Activated B cell treated with CpG ODN at 0.5 μM for 24 hours (primary cell): ENCODE measurements at places on chromosomes 1 and 21. TPM values are rescaled to one million over a fixed set of nuclear protein-coding genes. Genes with fewer than 3 reads are reported as not detected.

HTR6 gene
- not detected in 2 replicates for total RNA-seq

GSTM5 gene
- total RNA-seq, result 0.04 TPM in 1 of 2 replicates, not detected in the other

DNA sequence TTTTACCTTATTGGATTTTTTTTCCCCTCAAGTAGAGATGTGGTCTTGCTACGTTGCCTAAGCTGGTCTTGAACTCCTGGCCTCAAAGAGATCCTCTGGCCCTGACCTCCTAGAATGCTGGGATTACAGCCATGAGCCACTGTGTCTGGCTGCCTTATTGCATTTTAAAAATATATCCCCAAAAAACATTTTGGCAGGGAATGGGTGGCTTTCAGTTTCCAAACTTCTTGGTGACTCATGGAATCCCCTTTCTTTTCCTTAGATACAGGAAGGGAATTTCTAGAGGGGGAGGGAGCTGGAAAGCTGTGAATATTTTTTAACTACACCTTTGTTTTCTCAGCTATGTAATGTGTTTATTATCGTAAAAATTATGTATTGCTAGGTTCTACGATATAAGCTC, 73.3 kb downstream of the SNRPE start:
- DNase-seq, result no peak
- no peak overlapping the region for H3K4me3 ChIP-seq
- no peaks in the 10 kb centered on the region for H3K4me1 ChIP-seq
- no peaks in the 10 kb centered on the region for H3K36me3 ChIP-seq
- H3K27me3 ChIP-seq, result peaks cover 19% of the 10 kb centered on the region
- no peak overlapping the region for H3K27ac ChIP-seq

GRCh38 chr21:34004013-34004938, 69.1 kb upstream of the MRPS6 start:
- H3K4me1 ChIP-seq, result no peaks in the 10 kb centered on the region
- H3K27me3 ChIP-seq, result no peaks in the 10 kb centered on the region
- no peak overlapping the region for H3K27ac ChIP-seq
- DNase-seq, result no peak
- H3K36me3 ChIP-seq, result no peaks in the 10 kb centered on the region

DNA sequence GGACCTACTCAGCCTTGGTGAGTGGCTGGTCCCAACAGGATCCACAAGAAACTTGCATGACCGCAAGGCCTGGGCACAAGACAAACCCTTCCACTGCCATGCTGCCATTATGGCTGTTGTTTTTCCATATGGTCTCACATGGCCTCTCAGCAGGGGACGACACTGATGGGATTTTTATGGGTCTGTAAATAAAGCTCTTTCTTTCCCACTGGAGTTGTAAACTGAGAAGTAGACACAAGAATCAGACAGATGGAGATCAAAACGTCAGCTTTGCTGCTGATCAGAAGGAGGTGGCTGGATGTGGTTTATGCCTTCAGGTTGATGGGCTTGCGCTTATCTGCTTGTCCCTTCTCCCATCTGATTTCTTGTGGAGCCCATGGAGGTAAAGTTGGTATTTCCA, 138.1 kb upstream of the KCNJ6 start:
- H3K4me1 ChIP-seq, result no peaks in the 10 kb centered on the region
- H3K27me3 ChIP-seq, result no peaks in the 10 kb centered on the region
- no peak overlapping the region for H3K4me3 ChIP-seq
- no peak for DNase-seq
- H3K36me3 ChIP-seq, result no peaks in the 10 kb centered on the region

- no peaks in the 10 kb centered on the region for H3K27me3 ChIP-seq
- no peak overlapping the region for H3K4me3 ChIP-seq
- peaks cover 26% of the 10 kb centered on the region for H3K36me3 ChIP-seq
- no peak for DNase-seq
Measured at GRCh38 chr21:43953021-43953420, 59.1 kb upstream of the TRAPPC10 start.

DNA sequence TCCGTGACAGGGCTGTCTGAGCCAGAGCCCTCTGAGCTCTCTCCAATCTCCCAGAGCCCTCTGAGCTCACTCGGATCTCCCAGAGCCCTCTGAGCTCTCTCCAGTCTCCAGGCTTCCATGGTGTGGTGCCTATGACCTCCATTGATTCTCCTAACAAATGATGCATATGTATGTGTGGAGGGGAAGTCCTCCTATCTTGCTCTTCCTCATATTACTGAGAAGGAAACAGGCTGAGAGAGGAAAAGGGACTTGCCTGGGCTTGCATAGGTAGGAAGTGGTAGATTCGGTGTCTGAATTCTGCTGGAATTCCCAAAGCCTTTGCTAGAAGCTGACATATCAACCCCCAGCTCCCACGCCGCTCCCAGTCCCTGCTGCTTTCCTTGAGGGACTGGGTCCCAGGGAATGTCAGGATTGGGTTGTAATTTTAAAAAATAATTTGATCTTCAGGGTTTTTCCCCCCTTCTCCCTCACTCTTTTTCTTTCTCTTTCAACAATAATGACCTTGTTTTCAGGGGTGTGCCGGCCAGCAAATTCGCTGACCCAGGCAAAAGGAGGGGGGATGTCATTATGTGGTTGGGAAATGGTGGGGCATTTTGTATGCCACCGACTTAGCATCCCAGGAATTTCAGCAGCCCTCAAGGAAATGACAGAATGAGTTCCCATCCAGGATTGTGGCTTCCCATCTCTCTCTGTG, 42.3 kb upstream of the RUNX3 start:
- H3K27ac ChIP-seq, result no peak overlapping the region
- no peaks in the 10 kb centered on the region for H3K36me3 ChIP-seq
- no peak overlapping the region for H3K4me3 ChIP-seq
- H3K27me3 ChIP-seq, result no peaks in the 10 kb centered on the region
- peaks cover 4% of the 10 kb centered on the region for H3K4me1 ChIP-seq

DNA sequence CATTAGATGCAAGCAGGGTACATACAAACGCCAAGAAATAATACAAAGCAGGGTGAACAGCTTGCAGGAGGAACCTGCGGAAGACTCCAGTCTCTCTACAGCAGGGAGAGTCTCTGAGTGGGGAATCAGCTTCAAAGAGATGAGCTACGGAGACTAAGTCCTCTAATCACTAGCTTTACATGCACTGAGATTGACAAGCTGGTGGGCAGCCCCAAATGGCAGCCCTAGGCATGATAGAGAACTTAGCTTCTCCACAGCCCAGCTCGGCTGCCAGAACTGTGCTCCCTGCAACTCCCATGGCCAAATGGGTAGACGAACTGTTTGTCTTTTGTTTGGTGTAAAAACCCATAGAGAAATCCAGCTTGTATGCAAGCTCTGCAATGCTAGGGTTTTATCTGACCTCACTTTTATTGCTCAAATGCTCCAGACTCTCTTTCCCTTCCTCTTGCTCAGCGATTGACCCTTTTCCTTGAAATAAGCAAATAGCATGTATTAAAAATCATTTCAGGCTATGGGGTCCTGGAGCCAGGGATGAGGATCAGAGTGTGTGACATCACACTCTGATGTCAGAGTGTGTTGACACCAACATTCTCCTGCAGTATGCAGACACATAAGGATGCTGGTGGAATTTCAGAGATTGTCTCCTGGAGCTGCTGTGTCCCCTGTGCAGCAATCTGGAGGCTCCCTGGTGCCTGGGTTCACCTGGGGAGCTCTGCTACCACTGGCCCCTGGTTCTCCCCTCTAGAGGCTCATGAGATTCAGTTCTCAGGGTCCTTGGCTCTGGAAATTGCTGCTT, 238.5 kb downstream of the TTLL7 start:
- DNase-seq, result no peak
- peak overlapping the region; percentile 39 for H3K4me3 ChIP-seq
- H3K27ac ChIP-seq, result peak overlapping the region; percentile 75
- H3K27me3 ChIP-seq, result no peaks in the 10 kb centered on the region
- no peaks in the 10 kb centered on the region for H3K36me3 ChIP-seq

- no peak overlapping the region for H3K27ac ChIP-seq
- no peak for DNase-seq
- H3K4me1 ChIP-seq, result no peaks in the 10 kb centered on the region
- no peaks in the 10 kb centered on the region for H3K36me3 ChIP-seq
- H3K4me3 ChIP-seq, result no peak overlapping the region
Measured at GRCh38 chr1:5814046-5814619, 178.1 kb downstream of the NPHP4 start.

DNA sequence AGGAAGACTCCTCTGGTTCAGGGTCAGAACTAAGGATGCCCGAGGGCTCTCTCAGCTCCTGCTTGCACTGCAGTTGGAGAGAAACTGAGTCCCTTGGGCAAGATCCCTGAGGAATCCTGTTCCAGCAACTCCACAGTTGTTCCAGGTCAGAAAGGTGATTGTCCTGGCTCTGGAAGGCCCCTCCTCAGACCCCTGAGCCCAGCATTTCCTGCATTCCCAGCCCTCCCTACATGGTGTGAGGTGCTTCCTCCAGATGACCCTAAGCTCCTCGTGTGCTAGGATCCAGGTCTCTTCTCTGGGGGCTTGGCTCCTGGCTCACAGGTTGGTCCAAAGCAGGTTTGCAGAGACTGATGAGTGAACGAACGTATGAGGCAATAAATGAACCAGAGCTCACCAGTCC, 11.5 kb downstream of the LDLRAD1 start:
- no peak overlapping the region for H3K4me3 ChIP-seq
- no peaks in the 10 kb centered on the region for H3K36me3 ChIP-seq
- no peaks in the 10 kb centered on the region for H3K4me1 ChIP-seq
- H3K27ac ChIP-seq, result no peak overlapping the region
- DNase-seq, result no peak

DNA sequence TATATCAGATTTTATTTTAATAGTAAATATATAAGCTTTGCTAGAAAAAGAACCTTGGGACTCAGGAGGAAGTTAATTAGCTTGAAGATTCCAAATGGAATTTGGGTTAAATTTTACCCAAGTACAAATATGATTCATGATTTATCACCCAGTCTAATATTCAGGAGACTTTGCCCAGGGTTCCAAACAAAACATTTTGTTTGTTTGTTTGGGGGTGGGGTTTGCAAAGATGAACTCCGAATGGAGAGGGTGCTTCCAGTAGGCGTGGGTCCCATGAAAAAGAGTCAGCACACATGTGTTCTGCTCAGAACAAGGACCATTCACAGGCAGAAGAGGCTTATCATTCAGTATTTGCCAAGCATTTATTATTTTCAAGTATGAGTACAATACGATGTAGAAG, 23.5 kb downstream of the KCNT2 start:
- no peak overlapping the region for H3K27ac ChIP-seq
- H3K27me3 ChIP-seq, result no peaks in the 10 kb centered on the region
- H3K4me1 ChIP-seq, result no peaks in the 10 kb centered on the region
- no peak overlapping the region for H3K4me3 ChIP-seq
- no peaks in the 10 kb centered on the region for H3K36me3 ChIP-seq
- DNase-seq, result no peak

DNA sequence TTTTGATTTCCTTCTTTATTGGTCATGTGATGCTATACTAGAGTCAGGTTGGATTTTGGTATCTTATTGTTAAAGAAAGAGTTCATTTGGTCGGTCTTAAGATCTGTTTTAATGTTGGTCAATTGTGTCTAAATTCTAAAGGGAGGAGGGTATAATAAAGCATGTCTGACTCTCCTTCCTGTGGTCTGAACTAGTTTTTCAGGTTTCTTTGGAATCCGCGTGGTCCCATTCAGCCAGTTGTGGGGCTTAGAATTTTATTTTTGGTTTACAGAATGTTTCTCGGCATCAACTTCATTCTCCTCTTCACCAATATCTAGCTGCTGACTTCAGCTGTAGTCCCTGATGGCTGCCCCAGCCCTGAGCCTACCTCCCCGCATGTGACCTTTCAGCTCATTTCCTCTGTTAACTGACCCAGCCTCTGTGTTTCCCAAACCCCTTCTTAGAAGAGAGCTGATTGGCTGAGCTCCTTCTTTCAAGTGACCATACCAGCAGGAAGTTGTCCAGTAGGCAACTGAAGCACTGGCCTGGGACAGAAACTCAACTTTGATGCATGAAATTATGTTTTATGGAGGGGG, 8.7 kb upstream of the MYOC start:
- DNase-seq, result no peak
- peaks cover 5% of the 10 kb centered on the region for H3K27me3 ChIP-seq
- no peak overlapping the region for H3K27ac ChIP-seq
- H3K36me3 ChIP-seq, result no peaks in the 10 kb centered on the region
- H3K4me1 ChIP-seq, result no peaks in the 10 kb centered on the region
- H3K4me3 ChIP-seq, result no peak overlapping the region

- H3K36me3 ChIP-seq, result no peaks in the 10 kb centered on the region
- no peak overlapping the region for H3K27ac ChIP-seq
Measured at GRCh38 chr1:239243006-239243405, 143.4 kb upstream of the CHRM3 start.

DNA sequence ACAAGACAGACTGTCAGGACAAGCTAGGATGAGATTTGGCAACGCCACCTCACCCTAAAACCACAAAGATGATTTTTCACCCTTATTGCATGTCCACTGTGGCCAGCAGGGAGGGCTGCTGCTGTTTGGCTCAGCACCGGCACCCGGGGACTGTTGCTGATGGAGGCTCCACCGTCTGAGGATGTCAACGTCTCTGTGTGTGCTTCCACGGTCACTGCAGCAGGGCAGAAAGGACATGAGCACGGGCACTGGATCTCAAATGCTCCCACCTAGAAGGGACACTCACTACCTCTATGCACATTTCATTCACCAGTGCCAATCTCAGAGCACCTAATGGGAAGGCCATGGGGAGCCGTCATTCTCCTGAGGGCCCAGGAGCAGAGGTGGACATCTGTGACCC, 599.6 kb downstream of the PTPRU start:
- H3K27me3 ChIP-seq, result peaks cover 6% of the 10 kb centered on the region
- no peaks in the 10 kb centered on the region for H3K4me1 ChIP-seq
- DNase-seq, result no peak
- H3K27ac ChIP-seq, result no peak overlapping the region
- no peak overlapping the region for H3K4me3 ChIP-seq
- H3K36me3 ChIP-seq, result no peaks in the 10 kb centered on the region
